ENCODE measurements at places on chromosomes 5 and 9. TPM values are rescaled to one million over a fixed set of nuclear protein-coding genes. Genes with fewer than 3 reads are reported as not detected.

GRCh38 chr5:128154943-128155342 lies 71.4 kb downstream of the SLC12A2 start:
- no peaks in the 10 kb centered on the region for H3K4me1 ChIP-seq
- H3K27me3 ChIP-seq: no peaks in the 10 kb centered on the region
- DNase-seq: no peak
- H3K4me3 ChIP-seq: no peak overlapping the region
- H3K27ac ChIP-seq: no peak overlapping the region
- peaks cover 7% of the 10 kb centered on the region for H3K36me3 ChIP-seq

The TSLP gene
- not detected for total RNA-seq

The DMRTA1 gene
- total RNA-seq: 21.3 TPM

DNA sequence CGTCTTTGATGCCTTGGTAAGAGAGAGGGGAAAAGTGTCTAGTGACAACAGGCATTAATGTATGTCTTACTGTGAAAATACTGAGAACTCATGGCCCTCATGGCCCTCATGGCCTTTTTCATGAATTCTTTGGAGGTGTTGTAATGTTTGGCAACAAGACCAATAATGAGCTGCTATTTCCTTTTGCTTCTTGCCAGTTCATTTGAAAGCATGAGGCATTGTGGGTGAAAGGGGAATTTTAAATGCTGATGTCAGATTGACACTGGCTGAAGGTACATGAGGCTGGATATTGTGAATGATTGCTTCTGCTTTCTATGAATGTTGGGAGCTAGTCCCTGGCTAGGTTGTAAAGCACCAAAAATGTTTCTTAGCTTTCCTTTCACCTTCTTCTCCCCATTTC lies 79.2 kb downstream of the DOCK2 start:
- DNase-seq: no peak
- no peaks in the 10 kb centered on the region for H3K36me3 ChIP-seq
- H3K27ac ChIP-seq: no peak overlapping the region
- no peaks in the 10 kb centered on the region for H3K4me1 ChIP-seq
- no peaks in the 10 kb centered on the region for H3K27me3 ChIP-seq

The CCNJL gene
- 8.4 TPM for total RNA-seq
